ENCODE measurements at places on chromosomes 16 and 17. TPM values are rescaled to one million over a fixed set of nuclear protein-coding genes. Genes with fewer than 3 reads are reported as not detected.

PPL gene
- 13.3 TPM for total RNA-seq

KCNH6 gene
- not detected for total RNA-seq

CDK3 gene
- total RNA-seq, result 0.77 TPM

C17orf107 gene
- total RNA-seq, result 5.4 TPM

MMP25 gene
- not detected for total RNA-seq

C16orf54 gene
- not detected for total RNA-seq

CACNG1 gene
- total RNA-seq, result 0.51 TPM

SYCE1L gene
- total RNA-seq, result not detected

TLCD2 gene
- total RNA-seq, result 13.2 TPM

All from pericardium fibroblast (primary cell).